ENCODE measurements at places on chromosomes 13 and 19.

DNA sequence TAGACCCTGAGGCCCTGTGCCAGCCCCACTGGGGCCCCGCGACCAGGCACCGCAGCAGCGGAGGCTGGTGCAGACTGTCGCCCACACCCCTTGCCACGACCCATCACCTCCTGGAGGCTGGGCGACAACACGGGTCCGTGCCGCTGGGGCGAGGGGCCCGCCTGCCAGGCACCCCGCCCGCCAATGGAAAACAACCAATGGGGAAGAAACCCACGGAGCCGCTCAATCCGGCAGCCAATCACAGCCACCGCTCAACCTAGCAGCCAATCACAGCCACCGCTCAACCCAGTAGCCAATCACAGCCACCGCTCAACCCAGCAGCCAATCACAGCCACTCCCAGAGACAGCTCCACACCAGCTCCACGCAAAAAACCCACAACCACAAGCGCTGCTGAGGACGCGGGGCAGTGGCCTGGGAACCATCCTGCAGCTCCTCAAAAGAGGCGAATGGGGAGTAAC, 29.7 kb downstream of the GPX4 start:
- no peak for DNase-seq

DNA sequence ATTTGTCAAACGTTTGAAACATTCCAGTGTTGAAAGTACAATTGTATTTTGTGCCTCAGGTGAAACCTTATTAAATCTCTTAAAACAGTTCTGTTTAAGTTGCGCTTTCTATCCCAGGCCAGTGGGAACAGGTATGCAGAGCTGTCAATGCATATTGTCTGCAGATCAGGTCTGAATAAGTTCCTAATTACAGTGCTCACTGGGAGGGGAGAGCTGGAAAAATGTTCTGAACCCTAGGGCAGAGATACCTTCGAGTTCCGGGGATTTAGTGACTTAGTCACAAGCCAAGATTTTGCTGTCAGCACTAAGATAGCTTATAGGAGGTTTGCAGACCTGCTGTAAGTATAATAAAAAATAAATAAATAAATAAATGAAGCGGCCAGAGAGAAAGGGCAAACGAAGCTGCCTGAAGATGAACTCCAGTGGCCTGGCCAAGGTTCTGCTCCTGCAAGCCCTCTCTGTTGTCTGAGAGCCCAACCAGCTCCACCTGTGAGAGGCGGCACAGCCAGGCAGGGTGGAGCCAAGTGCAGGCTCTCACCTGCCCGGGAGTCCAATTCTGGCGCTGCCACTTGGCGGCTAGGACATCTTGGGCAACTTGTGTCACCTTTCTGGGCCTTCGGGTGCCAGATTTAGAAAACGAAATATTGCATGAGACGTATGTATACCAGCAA, 97.9 kb upstream of the SLC7A1 start:
- DNase-seq = peak; percentile 88

- peak; percentile 94 for DNase-seq
Observed at GRCh38 chr19:14006766-14007562, 844 bp upstream of the RFX1 start.

DNA sequence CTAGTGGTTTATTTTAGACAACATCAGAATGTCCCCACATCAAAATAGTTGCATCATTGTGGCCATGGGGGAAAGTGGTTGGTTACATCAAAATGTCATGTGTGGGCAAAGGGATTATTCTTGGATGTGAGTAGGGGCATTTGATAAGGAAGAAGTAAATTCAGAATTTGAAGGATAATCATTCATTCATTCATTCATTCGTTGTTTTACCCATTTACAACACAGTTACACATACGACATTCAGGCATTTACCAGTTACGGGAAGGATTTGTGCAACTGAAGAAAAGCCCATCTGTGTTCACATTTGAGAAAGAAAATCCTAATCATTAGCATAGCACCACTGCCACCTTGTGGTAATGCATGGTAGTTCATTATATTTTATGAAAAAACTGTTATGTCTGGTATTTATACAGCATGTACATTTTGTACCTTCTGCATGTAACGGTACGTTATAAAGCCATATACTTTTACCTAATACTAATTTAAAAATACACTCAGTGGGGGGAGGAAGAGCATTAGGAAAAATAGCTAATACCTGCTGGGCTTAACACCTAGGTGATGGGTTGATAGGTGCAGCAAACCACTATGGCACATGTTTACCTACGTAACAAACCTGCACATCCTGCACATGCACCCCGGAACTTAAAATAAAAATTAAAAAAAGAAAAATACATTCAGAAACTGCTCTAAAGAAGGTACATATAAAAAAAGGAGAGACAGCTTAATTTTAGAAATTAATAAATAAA, 62.1 kb downstream of the DGKH start:
- DNase-seq = no peak

GRCh38 chr19:3187662-3188511, 2.2 kb downstream of the NCLN start:
- no peak for DNase-seq

DNA sequence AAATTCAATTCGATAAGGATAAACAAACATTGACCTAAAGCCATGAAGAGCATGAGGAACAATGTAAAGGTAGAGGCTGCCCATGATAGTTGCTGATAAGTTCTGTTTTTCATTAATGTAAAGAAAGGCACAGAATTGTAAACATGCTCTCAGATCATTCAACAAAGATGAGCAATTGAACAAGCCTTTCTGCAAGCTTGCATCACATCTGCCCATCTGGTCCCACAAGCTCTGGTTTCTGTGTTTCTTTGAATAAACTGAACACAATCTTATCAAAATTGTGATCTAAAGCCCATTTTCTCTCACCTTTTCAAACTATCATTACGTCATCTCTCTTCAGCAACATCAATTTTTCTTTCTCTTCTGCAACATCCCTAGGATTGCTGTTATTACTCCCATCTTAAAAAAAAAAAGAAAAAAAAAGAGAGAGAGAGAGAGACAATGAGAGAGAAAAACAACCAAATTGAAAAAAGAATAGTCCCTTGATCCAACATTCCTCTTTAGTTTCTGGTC, 487.2 kb upstream of the GPC6 start:
- no peak for DNase-seq

- DNase-seq = no peak
Observed at GRCh38 chr19:55481148-55481793, 3.7 kb upstream of the NAT14 start.

DNA sequence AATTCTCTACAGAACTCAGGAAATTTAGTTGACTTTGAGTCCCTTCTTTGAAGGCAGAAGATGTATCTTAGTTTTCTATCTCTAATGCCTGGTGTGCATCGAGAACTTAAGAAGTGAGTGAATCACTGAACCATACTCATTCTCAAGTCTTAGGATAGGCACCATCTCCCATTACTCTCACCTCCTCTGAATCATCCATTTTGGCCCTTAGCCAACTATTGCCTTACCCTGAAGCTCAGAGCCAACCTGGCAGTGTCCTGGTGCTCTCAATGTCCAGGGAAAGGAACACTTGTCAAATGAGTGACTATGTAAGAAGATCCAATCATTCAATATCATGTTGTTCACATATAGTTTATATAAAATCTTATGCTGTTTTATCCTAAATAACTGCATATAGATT, 146.6 kb downstream of the RGCC start:
- no peak for DNase-seq

GRCh38 chr19:50214699-50215543, 11.5 kb downstream of the MYH14 start:
- peak; percentile 68 for DNase-seq

DNA sequence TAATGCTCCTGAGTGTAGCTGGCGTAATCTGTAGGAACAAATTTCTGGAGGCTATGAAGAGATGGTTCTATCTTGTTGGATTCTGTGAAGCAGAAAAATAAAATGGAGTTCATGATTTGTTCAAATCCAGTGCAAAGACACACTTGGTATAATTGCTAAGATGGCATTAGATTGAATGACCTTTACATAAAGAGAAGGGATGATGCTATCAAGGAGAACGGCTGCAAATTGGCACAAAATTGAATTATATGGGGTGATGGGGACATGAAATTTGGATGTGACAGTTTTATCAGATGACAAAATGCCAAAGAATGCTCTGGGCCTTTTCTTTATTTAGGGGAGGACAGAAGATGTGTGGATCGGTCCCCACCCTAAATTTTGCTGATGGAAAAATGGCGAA, 4.0 kb downstream of the METTL21C start:
- DNase-seq = no peak

- no peak for DNase-seq
Observed at GRCh38 chr13:42814868-42815267, 33.5 kb downstream of the FAM216B start.

- DNase-seq = no peak
Observed at GRCh38 chr19:29418201-29418600, 107.6 kb upstream of the VSTM2B start.

GRCh38 chr13:33174931-33175330, 110.6 kb downstream of the STARD13 start:
- DNase-seq = no peak

DNA sequence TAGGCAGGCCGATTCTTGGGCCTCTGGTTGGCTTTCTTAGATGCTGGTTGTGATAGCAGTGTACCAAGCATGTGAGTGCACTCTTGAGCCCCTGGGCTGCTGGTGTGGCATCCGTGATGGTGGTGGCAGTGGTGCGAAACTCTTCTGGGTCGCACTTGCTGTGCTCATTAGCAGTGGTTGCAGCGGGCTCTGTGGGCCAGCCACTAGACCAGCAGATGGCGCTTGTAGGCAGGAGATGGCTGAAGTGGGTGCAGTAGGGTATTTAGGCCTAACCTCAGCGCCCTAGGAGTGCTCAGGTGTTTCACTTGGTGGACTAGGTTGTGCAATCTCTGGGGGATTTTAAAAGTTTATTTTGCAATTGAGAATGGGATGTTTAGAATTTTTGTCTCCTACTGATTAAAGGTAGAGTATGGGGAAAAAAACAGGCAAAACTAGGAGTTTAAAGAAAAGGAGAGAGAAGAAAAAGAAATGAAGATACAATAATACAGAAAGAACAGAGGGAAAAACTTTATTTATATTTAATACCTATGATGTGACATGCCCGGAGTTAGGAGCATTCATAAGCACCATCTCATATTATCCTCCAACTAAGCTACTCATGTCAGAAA, 4.3 kb upstream of the ZNF17 start:
- DNase-seq = peak; percentile 47

DNA sequence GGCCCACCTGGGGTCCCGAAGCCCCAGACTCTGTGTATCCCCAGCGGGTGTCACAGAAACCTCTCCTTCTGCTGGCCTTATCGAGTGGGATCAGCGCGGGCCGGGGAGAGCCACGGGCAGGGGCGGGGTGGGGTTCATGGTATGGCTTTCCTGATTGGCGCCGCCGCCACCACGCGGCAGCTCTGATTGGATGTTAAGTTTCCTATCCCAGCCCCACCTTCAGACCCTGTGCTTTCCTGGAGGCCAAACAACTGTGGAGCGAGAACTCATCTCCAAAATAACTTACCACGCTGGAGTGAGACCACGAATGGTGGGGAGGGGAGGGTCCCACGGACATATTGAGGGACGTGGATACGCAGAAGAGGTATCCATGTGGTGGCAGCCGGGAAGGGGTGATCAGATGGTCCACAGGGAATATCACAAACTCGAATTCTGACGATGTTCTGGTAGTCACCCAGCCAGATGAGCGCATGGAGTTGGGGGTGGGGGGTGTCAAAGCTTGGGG, 1.0 kb upstream of the ICAM5 start:
- DNase-seq = no peak

DNA sequence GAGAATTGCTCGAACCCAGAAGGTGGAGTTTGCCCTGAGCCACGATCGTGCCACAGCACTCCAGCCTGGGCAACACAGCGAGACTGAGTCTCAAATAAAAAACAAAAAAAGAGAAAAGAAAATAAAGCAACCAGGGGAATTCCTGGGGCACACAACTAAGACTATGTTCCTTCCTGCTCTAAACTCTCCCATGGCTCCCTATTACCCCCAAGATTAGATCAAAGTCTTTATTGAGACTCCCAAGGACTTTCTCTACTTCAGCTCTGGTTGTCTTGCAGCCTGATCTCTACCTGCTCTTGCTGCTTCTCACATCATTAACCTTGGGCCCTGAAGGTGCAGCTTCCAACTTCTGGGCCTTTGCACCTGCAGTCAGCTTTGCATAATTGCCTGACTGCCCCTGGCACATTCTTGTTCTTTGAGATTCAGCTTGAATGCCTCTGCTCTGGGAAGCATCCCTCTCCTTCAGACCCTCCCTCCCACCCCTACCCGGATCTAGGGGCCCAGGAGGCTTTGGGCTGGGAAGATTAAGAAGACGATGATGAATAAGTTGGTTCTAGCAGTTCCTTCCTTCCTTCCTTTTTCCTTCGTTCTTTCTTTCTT, 16.8 kb upstream of the CERS4 start:
- DNase-seq = no peak

- no peak for DNase-seq
Observed at GRCh38 chr19:16039545-16039944, 36.8 kb upstream of the TPM4 start.
